ENCODE measurements at places on chromosomes 16 and 17.

GRCh38 chr17:58215685-58216084, 3.4 kb downstream of the MKS1 start:
- DNase-seq, result no peak

DNA sequence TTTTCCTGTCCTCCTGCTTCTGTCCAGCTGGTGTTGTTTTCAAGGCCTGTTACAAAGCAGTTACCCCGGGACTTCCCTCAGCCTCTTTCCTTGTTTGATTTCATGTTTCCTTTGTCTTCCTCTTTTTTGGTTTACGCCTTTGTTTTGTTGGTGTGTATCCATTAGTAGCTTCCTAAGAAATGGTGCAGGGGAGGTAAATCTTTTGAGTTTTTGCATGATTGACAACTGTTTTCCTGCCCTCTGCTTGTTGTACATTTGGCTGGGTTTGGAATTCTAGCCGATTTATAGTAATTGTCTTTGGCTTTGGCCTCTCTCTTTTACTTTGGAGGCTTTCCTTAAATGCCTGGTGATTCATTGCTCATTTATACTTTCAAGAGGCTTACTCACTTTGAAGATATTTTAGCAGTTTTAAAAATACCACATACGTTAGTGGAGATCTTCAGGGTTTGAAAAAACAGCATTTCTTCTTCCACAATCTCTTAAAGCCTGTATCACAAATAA, 32.8 kb downstream of the DNAH2 start:
- no peak for DNase-seq

DNA sequence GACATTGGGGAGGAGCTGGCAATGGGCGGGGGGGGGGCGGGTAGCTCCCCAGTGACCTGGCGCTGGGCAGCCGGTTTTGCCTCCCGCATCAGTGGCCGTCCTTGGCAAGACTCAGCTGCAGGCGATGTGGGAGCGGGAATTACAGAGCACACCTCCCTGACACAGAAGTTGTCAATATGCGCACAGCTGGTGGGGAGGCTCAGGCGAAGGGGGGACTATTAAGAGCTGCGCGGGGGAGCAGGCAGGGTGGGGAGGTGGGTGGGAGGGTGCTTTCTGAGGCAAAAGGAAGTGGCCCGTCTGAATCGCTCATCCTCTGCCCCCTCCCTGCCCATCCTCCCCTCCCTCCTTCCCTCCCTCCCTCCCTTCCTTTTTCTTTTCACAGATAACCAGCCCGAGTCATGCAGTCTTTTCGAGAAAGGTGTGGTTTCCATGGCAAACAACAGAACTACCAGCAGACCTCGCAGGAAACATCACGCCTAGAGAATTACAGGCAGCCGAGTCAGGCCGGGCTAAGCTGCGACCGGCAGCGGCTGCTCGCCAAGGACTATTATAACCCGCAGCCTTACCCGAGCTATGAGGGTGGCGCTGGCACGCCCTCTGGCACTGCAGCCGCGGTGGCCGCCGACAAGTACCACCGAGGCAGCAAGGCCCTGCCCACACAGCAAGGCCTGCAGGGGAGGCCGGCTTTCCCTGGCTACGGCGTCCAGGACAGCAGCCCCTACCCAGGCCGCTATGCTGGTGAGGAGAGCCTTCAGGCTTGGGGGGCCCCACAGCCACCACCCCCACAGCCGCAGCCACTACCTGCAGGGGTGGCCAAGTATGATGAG, 44.0 kb downstream of the SREBF1 start:
- DNase-seq, result peak; percentile 68

DNA sequence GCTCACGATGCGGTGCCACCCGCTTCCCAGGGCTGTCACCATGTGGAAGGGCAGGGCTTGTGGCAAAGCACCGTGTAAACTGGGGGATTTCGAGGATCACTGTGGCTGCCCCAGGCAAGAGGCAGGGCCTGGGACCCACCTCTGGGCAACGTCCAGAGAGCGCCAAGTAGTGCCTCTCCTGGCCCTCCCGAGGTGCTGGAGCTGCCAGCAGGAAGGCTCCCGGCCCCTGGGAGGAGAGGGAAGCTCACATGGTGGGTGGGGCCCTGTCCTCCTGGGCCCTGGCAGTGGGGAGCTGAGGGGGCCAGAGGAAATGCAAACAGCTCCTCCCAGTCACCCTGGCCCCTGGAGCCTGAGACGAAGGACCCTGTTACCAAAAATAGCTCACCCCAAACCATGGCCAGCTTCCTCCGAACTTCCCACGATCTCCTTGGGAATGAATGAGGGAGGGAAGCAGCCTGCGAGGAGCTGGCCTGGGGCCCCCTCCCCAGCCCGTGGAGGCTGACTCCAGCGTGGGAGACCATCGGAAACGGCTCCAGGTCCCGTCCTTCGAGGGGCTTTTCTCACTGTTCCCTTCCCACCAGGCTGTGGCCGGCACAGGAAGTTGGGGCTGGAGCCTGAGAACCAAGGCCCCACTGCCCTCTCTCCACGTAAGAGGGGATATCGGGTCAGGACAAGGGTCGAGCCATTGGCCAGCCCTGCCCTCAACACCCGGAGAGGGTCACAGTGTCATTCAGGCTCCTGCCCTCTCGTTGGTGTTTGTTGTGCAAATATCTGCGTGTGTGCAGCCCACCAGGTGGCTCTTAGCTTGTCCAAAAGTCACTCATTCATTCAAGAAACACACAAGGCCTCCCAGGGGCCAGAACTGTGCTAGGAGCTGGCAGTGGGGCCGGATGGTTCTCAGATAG, 17.7 kb downstream of the VASN start:
- no peak for DNase-seq

- DNase-seq, result peak; percentile 25
Measured at GRCh38 chr16:71645450-71645849, 19.5 kb downstream of the MARVELD3 start.

DNA sequence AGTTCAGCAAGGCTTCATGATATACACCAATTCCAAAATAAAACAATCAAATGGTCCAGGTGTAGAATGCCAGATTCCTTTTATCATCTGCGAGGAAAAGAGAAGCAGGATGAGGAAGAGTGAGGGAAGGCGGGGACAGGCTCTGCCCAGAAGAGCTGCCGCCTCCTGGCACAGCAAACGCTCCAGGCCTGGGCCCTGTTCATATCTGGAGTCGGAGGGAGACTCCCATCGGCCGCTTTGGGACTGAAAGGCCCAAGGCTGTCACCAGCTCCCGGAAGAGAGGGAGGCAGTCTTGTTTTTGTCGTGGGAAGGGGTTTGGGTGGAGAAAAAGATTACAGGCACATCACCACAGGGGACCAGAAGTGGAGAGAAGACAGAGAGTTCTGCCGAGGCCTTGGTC, 29.0 kb upstream of the SLC25A19 start:
- DNase-seq, result no peak

DNA sequence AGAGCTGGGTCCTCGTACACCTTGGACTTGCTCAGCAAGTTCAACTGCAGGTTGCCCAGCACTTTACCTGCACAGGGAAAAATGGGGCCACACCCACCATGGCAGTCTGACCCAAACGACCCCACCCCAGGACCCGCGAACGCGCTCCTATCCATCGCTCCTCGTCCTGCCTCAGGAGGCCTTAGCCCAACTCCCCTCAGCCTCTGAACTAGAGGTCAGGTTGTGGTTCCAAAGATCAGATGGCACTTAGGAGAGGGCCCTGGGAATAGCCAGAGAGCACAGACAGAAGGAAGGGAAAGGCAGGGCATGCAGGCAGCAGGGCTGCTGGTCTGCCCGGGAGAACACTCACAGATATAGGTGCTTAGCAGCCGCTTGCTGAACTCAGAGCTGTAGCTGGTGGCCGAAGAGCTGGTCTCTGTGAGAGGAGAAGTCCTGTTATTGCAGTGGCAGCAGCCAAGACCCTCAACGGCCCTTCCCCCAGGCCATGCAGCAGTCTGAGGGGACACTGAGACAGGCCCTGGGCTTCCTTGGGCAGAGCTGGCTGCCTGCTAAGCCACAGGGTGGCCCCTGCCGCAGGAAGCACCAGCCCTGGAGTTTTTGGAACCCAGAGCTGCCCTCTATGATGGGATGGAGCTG, 6.9 kb downstream of the ZACN start:
- DNase-seq, result no peak

DNA sequence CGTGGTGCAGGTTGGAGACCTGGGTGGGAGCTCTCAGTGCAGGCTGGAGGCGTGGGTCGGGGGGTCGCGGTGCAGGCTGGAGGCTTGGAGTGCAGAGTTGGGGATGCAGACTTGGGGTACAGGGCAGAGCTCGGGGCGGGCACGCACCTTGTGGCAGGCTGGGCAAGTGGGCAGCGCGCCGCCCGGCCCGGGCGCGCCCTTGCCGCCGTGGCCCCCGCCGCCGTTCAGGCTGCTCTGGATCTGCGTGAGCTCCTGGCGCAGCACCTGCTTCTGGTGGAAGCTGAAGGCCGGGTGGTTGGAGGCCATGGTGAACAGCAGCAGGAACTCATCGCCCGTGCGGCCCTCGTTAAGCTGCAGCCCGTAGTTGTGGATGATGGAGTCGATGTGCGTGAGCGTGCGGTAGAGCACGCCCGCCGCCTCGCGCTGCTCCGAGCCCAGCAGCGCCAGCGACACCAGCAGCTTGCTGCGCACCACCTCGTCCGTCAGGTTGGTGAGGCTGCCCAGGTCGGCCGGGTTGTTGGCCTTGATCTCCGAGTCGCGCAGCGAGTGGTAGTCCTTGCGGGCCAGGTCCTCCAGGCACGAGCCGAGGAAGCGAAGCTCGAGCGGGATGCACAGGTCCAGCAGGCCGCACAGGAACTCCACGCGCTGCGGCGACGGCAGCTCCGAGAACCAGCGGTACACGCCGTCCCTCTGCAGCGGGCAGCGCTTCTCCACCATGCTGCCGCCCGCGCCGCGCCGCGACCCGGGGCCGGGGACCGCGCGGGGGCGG, 1.1 kb downstream of the ZCCHC14 start:
- DNase-seq, result peak; percentile 3

- no peak for DNase-seq
Measured at GRCh38 chr17:21213638-21214014, 335 bp downstream of the TMEM11 start.

DNA sequence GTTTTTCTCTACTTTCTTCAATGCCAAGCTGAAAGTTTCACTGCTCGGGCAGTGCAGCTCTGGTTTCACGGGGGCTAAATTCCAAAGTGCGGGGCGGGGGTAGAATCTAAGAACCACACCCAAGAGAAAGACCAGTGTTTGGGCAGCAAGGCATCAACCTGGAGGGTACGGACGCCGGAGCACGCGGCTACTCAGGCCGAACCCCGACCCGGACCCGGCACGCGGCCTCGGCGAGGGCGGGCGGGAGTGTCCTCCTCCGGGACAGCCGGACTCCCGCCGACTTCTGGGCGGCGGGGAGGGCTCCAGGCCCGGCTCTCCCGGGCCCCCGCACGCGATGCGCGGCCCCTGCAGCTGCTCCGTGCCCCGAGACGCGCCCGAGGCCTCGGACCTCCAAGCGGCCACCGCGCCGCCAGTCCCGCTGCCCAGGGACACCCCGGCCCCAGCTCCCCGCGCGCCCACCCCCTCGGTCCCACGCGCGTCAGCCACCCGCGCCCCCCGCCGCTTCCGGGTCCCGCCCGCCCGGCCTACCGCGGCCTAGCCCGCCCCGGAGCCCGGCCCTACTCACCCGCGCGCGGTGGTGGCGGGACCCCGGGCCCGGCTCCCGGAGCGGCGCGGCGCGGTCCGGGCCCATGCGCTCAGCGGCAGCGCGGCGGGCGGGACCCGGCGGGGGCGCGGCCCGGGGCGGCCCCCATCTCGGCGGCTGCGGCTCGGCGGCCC, 561 bp downstream of the AXIN1 start:
- no peak for DNase-seq

GRCh38 chr16:75258807-75259141, 7.3 kb upstream of the BCAR1 start:
- no peak for DNase-seq

- no peak for DNase-seq
Measured at GRCh38 chr17:58480090-58480489, 8.1 kb downstream of the HSF5 start.

- no peak for DNase-seq
Measured at GRCh38 chr16:13436641-13437412, 483.1 kb upstream of the ERCC4 start.

DNA sequence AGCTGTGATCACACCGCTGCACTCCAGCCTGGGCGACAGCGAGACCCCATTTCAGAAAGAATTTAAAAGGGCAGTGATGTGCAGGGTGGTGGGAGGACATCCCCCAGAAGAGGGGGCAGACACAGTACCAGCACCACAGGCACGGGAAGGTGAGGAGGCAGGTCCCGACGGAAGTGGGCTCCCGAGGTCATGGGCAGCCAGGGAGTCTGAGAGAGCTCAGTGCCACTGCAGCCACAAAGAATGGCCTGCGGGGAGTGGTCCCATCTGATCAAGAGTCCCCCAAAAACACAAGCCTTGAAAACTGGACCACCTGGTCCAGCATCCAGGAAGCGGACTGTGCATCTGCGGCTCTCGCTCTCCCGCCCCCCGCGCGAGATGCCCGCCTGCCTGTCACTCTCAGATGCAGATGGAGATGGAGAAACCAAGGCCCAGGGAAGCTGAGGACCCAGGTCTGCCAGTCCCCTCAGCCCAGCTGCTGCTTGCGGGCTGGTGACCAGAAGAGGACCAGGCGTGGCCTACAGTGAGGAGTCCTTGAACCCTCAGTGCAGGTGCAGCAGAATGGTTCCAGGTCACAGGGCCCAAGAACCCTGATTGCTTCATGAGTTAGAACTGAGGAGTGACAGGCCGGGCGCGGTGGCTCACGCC, 4.3 kb upstream of the CAPN15 start:
- no peak for DNase-seq

GRCh38 chr16:53753431-53753830, 49.5 kb downstream of the FTO start:
- DNase-seq, result no peak

GRCh38 chr16:88401604-88402246, 19.0 kb downstream of the ZNF469 start:
- DNase-seq, result no peak

GRCh38 chr17:63140255-63140654, 174.2 kb downstream of the TANC2 start:
- peak; percentile 18 for DNase-seq

GRCh38 chr16:14562691-14563491, 67.2 kb downstream of the PARN start:
- no peak for DNase-seq

DNA sequence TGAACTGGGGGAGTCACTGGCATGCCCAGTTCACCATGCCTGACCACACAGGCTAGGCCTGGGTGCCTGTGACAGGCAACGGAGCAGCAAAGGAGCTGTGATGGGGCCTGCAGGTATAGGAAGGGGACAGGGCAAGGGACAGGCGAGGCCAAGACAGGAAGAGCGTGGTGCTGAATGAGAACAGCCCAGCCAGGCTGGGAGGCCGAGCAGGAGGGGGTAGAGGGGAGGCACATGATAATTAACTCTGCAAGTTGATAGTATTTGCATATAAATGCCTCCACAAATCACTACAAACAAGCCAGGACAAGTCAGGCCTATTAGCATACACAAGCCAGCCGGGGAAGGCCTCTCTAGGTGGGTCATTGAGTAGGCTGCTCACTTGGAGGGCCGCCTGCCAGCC, 7.8 kb downstream of the ZFHX3 start:
- DNase-seq, result peak; percentile 43

- no peak for DNase-seq
Measured at GRCh38 chr16:66397736-66398433, 29.2 kb upstream of the BEAN1 start.

GRCh38 chr16:49972961-49973360, 52.1 kb upstream of the CNEP1R1 start:
- DNase-seq, result no peak

All from NCI-H2081 (cell line).